NCI-H2029 treated with DMSO at 0.1 percent for 48 hours (cell line): ENCODE measurements at places on chromosomes 2 and 18.

GRCh38 chr2:216858312-216858711 lies 1.6 kb downstream of the TNP1 start:
- DNase-seq, result no peak

DNA sequence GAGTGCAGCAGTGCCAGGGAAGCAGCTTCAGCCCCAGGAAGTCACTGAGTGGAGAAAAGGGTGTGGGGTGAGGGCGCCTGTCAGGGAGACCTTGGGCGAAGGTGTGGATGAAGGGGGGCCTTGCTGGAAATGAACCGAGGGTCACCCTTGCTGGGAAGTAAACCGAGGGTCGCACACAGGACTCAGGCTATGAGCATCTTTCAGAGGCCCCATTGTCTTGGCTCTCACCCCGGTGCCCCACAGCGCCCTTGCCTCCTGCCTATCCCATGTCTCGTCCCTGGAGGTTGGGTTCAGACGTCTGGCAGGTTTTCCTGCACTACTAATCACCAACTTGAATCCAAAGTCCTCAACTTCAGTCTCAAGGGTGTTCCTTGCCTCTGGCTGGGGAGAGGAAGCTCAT lies 122.8 kb upstream of the PXDN start:
- DNase-seq, result no peak

DNA sequence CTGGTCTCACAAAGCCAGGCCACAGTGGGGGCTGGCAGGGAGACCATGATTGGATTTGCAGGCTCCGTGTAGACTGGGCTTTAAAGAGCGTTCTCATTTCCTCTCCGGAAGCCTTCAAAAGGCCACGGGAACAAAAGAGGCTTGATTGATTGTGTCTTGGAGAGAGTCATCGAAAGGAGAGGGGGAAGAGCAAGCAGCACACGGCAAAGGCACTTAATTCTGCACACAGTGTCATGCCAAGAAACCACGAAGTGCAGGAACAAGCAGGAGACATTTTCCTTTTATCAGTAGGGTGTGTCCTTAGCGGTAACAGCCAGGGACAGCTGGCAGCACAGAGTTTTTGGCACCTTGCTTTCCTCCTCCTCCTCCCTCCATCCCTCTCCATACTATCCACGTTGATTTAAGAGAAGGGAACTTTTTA lies 47.7 kb downstream of the GLI2 start:
- DNase-seq, result peak; percentile 37

DNA sequence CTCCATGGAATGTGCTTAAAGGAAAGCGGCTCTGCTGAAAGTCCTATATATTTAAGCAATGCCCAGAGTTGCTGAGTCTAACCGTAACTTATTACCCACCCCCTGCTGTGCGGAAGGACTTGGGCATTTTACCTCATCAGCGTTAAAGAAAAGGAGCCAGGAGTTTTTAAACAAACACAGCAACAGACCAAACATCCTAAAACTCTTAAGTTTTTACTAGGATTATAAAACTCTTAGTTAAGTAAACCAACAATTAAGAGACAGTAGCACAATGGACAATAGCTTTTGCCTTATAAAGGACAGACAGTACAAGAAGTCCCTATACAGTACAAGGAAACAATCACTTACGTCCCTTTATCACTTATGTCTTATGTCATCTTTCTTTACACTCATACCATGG lies 90.2 kb downstream of the ZNF521 start:
- DNase-seq, result no peak

- peak; percentile 81 for DNase-seq
Measured at GRCh38 chr2:105328281-105329196, 996 bp downstream of the TGFBRAP1 start.

GRCh38 chr2:143607231-143608062 lies 478.2 kb downstream of the ARHGAP15 start:
- no peak for DNase-seq

GRCh38 chr2:66840321-66841002 lies 405.5 kb downstream of the MEIS1 start:
- no peak for DNase-seq

GRCh38 chr2:173278794-173279526 lies 75.7 kb upstream of the CDCA7 start:
- DNase-seq, result no peak

GRCh38 chr2:144671695-144672455 lies 152.0 kb upstream of the ZEB2 start:
- DNase-seq, result no peak

DNA sequence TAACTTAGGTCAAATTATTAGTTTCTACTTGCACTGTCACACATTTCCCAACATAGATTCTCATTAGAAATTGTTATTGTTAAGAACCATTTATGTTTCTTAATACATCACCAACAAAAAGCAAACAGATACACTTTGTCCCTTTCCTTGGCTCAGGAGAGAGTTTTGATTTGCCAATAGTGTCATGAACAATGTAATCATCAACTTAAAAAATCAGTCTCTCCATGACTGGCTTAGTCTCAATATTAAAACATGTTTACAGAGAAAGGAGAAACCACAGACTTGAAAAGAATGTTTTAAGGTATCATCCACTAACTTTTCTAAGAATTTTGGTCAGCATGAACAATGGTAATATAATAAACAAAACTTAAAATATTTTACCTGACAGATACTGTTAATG lies 416.5 kb upstream of the KCNH7 start:
- no peak for DNase-seq

- no peak for DNase-seq
Measured at GRCh38 chr2:18456026-18456425, 104.4 kb downstream of the RDH14 start.

GRCh38 chr2:216319771-216320170 lies 52.5 kb downstream of the MARCHF4 start:
- DNase-seq, result no peak

DNA sequence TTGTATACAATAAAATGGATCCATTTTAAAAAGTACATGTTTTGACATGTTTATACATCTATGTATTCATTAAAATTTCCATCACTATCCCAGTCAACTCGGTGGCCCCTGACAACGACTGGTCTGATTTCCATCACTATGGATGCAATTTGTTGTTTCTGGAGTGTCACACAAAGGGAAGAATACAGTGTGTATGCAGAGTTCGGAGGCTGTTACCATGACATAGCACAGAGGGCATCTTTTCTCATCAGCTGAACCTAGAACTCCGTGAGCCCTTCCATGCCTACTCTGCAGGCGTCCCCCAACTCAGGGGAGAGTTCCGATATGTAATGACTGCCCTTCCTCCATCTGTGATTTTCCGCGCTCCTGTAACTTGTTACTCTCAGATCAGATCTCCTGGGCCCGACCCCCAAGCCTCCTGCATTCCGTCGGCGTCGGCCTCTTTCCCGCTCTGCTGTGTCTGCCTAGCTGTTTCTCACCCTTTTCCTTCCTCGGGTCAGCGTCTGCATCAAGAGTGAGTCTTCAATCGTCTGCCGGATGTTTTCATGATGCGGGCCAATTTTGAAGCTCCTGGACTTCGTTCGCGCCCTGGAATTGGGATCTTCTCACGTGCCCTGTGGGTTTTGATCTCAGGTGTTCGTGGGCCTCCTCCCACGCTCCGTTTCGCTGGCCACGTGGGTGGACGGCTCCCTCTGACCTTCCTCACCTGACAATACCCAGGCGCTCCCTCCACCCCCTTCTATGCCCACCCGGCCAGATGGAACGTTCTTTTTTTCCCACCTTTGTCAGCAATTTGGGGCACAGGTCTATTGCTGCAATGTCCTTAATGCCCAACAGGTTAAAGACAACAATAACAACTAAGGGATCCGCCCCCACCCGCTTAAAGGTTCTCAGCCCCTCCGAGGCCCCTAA lies 161.0 kb downstream of the TWIST2 start:
- no peak for DNase-seq

- DNase-seq, result no peak
Measured at GRCh38 chr2:216316743-216317142, 55.5 kb downstream of the MARCHF4 start.

GRCh38 chr2:28129955-28130695 lies 239.6 kb downstream of the BABAM2 start:
- DNase-seq, result no peak

DNA sequence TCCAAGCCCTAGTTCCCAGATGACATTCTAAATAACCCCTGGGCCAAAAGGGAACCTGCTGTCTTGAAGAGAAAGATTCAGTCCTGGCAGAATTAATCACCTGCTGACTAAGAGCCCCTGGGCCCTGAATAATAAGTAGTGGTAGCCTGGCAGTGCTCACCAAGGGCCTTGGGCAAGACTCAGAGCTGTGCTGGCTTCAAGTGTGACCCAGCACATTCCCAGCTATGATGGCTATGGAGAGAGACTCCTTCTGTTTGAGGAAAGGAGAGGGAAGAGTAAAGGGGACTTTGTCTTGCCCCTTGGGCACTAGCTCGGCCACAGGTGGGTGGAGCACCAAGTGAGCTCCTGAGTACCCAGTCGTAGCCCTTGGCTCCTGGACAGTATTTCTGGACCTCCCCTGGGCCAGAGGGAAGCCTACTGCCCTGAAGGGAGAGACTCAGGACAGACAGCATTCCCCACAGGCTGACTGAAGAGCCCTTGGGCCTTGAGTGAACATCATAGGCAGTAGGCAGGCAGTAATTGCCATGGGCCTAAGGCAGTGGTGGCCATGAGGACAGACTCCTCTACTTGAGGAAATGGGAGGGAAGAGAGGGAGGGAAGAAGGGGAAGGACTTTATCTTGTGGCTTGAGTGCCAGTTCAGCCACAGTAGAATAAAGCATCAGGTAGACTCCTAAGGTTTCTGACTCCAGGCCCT lies 40.0 kb upstream of the INPP4A start:
- DNase-seq, result no peak

DNA sequence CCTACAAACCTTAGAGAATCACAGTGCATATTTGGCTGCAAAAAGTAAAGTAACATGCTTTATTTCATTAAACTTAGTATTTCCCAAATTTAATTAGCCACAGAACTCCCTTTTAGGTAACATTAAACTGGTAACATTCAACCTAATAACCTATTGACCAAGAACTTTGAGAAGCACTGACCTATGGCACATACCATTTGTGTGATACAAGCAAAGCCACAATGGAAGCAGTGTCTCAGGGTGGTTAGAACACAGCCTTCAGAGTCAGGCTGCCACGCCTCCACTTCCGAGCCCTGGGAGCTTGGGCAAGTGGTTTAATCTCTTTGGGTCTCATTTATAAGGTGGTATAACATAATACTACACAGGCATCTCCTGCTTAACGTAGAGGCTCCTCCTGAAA lies 301.4 kb downstream of the PDE11A start:
- DNase-seq, result no peak

- no peak for DNase-seq
Measured at GRCh38 chr2:187372213-187372612, 75.8 kb downstream of the CALCRL start.

DNA sequence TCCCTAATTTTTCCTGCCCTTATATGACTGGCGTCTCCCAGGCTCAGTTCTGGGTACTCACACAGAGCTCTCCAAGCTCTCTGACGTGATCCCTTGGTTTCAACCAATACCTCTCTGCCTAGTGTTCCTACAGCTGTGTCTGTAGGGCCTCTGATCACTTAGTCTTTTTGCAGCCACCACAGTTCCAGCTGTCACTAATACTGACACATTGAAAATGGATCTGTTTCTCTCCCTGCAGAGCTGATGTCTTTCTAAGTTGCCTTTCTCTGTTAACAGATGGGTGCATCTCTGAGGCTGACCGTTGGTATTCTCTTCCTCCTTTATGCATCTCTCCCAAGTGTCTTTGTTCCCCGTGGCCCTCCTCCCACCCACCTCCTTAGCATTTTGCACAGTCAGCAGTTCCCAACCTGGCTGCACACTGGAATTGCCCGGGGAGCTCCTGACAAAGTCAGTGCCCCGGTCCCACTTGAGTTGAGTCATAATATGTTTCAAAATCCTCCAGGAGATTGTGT lies 62.5 kb downstream of the CERS6 start:
- no peak for DNase-seq

GRCh38 chr2:206442833-206443734 lies at the start of gene ADAM23:
Gene ADAM23, plus strand, starts transcription at chr2:206443532. Its CDS starts 335 bp downstream, at chr2:206443867.
- DNase-seq, result no peak

GRCh38 chr2:134950886-134951285 lies 32.3 kb downstream of the CCNT2 start:
- DNase-seq, result no peak

DNA sequence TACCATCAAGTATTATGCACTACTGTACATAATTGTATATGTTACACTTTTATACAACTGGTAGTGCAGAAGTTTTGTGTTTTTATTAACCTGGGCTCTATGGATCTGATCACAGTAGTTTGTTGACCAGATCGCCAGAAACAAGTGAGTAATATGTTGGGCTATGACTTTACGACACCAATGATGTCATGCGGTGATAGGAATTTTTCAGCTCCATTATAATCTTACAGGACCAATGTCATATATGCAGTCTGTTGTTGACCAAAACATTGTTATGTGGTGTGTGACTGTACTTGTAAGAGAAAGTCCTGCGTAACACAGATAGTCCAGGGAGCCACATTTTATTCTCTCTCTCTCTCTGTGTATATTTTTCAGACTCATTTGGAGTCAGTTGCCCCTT lies 4.5 kb upstream of the ACOXL start:
- no peak for DNase-seq

DNA sequence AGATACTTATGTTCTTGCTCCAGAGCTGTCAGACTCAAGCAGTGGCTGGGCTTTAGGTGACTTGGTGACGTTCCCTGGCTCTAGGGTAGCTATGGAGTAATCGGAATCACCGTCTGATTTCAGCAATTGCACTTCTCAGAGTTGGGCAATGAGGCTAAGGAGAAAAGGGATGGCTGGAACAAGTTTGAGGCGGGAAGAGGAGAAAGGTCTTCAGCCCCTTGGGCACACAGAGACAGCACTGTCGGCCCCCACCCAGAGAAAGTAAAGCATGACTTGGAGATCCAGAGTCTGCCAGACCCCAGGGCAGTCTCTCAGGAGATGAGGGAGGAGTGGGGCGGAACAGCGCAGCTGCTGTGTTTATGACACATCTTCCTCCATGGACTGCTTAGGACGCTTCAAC lies 114.5 kb downstream of the KLHL29 start:
- DNase-seq, result no peak

- no peak for DNase-seq
Measured at GRCh38 chr2:37629529-37629928, 41.9 kb downstream of the CDC42EP3 start.

GRCh38 chr18:23890589-23890988 lies 124.0 kb upstream of the TTC39C start:
- no peak for DNase-seq

GRCh38 chr18:75492852-75493251 lies 65.3 kb upstream of the SMIM21 start:
- no peak for DNase-seq

- DNase-seq, result no peak
Measured at GRCh38 chr2:42590176-42590575, 21.7 kb downstream of the MTA3 start.

GRCh38 chr2:23590241-23590869 lies 205.4 kb downstream of the KLHL29 start:
- no peak for DNase-seq

DNA sequence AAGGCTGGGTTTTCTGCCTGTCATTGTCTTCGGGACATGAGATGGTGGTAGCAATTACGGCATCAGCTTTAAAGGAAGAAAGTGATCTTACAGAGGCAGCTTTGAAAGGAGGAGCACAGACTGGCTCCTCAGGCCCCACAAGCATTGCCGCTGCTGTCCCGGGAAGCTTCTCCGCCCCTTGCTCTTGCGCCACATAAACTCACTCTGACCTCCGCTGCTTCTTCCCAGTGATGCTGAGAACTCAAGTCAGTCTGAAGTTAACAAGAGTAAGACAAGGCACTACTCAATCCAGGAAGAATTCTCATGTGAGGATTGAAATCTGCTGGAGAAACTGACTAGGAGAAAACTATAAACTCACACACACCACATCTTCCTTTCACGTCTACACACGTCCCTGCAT lies 112.4 kb upstream of the RIOK3 start:
- no peak for DNase-seq
